Esophagus squamous epithelium (tissue), 5 donors: ENCODE measurements at places on chromosomes 11 and 22.

DNA sequence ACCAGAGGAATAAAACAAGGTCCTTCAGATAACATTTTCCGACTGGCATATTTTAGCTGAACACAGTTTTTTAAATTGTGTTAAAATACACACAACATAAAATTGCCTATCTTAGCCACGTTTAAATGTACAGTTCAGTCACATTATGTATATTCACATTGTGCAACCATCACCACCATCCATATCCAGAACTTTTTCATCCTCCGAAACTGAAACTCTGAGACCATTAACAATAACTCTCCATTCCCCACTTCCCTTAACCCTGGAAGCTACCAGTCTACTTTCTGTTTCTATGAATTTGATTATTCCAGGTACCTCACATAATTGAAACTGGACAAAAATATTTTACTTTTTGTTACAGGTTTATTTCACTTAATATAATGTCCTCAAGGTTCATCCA, 213.3 kb downstream of the ETS1 start:
- no peak for DNase-seq

DNA sequence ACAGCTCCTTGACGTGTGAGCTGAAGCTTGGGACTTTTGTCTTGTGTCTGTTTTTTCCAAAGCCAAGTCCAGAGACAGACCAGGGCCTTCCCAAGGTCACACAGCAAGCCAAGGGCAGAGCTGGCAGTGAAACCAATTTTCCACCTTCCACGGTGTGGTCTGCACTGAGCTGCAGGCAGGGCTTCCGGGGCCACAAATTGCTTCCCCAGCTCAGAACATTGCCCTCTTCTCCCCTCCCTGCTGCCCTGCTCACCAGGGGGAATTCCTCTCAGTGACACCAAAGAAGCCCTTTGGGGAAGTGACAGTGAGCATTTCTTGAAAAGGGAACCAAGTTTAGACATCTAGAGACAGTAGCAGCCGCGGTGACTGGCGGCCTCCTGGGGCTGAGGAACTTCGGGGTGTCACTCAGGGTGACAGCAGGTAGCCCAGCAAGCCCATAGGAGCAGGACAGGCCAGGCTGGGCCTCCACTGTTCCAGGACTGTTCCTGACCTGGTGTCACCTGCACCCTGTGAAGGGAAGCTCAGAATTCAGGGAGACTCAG, 9.2 kb downstream of the FXYD2 start:
- peak; percentile 37 for DNase-seq

DNA sequence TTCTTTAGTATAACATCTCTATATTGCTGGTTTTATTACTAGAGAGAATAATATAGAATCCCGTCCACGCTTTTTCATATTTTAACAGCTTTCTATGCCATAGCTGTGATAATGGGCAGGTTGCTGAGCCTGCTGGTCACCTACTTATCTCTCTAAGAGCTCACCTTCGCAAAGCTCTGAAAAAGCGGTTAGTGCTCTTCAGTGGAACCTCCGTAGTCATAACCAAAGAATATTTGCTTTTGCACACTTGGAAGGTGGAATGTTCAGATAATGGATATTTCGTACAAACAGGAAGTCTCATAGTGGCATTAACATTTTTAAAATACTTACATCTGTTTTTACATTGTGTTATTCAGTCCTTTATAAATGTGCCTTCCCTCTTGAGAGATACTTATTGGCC, 388.9 kb upstream of the ANO3 start:
- no peak for DNase-seq

- no peak for DNase-seq
Measured at GRCh38 chr11:117638911-117639543, 158.0 kb downstream of the DSCAML1 start.

- no peak for DNase-seq
Measured at GRCh38 chr22:23125512-23126103, 16.2 kb downstream of the RSPH14 start.

- no peak for DNase-seq
Measured at GRCh38 chr11:85750646-85751045, 60.3 kb downstream of the SYTL2 start.

DNA sequence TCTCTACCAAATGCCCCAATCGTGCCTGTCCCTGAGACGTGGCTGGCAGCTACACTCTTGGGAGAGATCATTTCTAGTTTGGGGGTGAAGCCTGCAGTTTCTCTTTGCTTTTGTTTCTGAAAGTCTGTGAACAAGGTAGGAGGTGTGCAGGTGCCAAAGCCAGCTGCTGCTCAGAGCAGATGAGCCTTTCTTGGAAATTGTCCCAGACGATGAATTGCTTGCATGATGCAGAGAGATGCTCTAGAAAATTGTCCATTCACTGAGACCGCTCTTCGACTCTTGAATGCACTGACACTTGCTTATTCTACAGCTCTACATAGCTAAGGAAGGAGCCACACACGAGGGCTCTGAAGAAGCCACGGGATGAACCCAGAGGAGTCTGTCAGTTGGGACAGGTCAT, 225.6 kb upstream of the E2F8 start:
- DNase-seq: no peak

GRCh38 chr11:64865286-64866172, 12.9 kb downstream of the EHD1 start:
- DNase-seq: no peak

DNA sequence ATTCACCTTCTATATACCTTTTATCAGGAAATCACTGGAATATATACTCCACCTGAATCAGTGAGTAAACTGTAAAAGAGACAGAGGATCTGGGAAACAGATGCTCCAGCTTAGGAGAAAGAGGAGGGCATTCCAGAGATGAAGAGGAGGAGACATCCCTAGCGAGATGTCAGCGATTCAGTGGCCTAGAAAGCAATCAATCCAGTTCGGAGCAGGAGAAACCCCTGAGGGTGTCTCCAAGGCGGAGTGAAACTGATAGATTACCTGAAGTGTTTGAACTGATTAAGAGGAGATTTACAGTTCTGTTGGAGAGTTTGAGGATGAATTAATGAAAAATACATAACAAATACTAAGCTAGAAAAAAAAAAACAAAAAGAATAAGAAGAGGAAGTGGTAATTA, 24.5 kb upstream of the TNRC6B start:
- no peak for DNase-seq

GRCh38 chr22:23120415-23120899, 21.3 kb downstream of the RSPH14 start:
- no peak for DNase-seq

- DNase-seq: no peak
Measured at GRCh38 chr11:31141789-31142188, 227.8 kb downstream of the DCDC1 start.
